Kidney glomerular epithelial cell (primary cell): ENCODE measurements at places on chromosomes 16 and 17.

- DNase-seq: no peak
Measured at GRCh38 chr16:1193143-1193824, 31.8 kb downstream of the TPSG1 start.

DNA sequence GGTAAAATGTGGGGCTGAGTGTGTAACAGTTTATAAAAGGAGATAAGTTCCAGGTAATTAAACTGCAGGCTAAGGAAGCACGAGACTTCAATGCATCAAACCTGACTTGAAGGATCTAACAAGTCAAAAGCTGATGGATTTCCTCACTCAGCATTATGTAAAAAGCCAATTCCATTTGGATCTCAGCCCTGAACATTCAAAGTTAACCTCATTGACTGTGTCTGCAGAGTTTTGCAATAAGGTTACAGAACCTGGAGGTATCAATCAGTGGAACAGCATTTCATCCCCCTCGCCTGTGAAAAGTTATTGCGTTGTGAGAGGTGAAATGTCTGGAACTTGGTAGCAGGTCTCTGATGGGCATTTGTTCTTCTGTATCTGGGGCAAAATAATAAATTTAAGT, 317.8 kb downstream of the GRIN2A start:
- DNase-seq: no peak

GRCh38 chr16:76182041-76182635, 95.1 kb upstream of the CNTNAP4 start:
- no peak for DNase-seq

DNA sequence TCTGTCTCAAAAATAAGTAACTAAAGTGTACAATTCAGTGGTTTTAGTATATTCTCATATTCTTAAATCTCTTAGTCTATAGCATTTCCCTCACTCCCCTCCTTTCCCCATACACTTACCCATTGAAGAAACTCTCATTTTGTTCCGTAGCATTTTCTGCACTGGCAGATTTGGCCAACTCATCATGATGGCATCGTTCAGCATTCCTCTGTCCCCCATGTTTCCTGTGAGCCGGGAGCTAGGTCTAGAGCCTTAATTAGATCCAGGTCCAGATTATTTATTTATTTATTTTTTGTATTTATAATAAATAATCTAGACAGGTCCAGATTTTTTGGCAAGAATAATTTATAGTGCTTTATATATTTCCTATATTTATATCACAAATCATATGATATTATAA, 31.0 kb downstream of the HEATR3 start:
- DNase-seq: no peak

DNA sequence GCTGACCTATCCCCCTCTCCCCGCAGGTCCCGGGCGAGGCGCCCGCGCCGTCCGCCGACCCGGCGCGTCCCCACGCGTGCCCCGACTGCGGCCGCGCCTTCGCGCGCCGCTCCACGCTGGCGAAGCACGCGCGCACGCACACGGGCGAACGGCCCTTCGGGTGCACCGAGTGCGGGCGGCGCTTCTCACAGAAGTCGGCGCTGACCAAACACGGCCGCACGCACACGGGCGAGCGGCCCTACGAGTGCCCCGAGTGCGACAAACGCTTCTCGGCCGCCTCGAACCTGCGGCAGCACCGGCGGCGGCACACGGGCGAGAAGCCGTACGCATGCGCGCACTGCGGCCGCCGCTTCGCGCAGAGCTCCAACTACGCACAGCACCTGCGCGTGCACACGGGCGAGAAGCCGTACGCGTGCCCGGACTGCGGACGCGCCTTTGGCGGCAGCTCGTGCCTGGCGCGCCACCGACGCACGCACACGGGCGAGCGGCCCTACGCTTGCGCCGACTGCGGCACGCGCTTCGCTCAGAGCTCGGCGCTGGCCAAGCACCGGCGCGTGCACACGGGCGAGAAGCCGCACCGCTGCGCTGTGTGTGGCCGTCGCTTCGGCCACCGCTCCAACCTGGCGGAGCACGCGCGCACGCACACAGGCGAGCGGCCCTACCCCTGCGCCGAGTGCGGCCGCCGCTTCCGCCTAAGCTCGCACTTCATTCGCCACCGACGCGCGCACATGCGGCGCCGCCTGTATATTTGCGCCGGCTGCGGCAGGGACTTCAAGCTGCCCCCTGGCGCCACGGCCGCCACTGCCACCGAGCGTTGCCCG, 10.3 kb downstream of the ZNF771 start:
- peak; percentile 64 for DNase-seq

- DNase-seq: peak; percentile 34
Measured at GRCh38 chr17:76872221-76872873, 4.1 kb downstream of the MGAT5B start.

DNA sequence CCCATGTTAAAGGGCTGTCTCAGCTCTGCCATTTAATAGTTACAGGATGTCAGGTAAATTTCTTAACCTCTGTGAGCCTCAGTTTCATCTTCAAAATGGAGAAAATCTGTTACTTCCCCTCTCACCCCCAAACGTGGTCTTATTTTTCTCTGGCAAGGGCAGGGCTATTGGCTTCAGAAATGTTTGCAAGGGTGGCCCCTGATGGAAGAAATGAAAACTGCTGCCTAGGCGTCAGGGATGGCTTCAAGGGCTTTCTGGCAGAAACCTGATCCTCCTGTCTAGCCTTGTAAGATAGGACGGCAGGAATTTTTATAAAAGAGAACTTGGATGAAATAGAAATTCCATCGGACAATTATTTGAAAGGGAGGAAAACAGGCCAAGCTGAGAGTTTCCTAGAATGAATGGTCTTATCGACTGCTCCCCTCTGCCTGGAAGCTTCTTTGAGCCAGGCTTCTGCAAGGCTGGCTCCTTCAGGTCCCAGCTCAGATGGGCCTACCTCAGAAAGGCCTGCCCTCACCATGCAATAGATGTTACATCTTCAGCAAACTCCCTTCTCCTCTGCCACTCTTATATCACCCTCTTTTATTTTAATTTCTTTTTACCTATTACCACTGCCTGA, 43.0 kb upstream of the TANGO6 start:
- peak; percentile 68 for DNase-seq
